ENCODE measurements at places on chromosomes 7 and 10.

DNA sequence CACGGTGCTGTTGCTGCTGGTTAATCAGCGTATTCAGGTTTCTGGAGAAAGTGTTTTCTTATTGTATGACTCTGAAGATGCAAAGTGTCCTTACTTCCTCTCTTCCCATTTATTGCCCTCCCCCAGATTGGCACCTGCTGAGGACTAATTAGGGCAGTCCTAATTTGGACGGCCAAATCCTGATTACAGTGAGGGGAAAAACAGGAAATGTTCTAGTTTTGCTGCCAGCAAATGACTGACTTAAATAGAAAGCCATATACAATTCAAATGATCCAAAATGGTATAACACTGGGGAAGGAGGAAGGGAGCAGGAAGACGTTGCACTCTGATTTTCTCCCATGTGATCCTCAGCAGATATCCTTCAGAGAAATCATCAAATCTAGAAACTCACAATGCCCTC is 222.4 kb upstream of the LRGUK start:
- no peak for DNase-seq

- DNase-seq, result no peak
Observed at GRCh38 chr10:119291223-119291900, 84.0 kb downstream of the GRK5 start.

DNA sequence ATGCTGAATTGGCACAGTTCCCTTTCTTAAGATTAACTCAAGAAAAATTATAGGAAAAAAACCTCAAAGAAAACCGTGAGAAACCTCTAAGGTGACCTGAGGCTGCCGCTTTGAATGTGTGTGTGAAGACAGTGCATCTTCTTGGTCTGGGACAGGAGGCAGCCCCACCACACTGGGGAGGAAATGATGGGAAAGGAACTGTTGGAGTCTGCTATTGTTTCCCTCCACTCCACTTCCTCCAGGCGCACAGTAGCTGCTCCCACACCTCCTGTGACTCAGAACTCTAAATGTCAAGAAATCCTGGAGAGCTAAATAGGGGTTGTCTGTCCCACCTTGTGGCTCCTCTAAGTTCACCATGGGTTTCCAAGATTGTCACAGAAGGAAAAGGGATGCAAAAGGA is 179.4 kb downstream of the PDE1C start:
- DNase-seq, result no peak

DNA sequence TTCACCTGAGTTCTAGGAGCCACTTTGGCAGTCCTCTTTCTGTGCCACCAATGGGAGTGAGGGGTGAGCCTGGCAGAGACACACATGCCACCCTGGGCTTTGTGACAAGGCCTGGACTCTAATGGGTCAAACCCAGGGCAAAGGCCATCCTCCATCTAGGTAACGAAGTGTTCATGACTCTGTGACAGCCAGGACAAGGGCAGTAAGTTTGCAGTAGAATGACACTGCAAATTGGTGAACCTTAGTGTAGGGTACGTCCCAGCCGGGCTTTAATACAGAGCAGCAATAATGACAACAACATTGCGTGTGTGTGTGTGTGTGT is 43.3 kb downstream of the PAPSS2 start:
- no peak for DNase-seq

DNA sequence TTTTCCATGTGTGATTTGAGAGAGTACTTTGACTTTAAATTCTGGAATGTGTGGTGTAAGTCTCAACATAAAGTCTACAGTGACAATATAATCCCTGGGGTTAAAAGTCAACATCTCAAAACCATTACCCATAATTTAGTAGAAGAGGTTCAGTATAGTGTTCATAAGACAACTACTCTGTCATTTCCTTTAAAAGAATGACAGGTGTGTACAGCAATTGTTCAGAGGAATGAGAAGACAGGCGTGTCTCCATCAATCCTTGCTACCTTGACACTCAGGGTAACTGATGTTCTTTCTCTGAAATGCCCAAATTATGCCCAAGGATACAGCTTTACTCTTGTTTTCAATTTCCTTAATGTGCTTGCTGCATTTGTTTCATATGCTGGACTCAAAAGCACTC is 256.4 kb downstream of the DYNC1I1 start:
- no peak for DNase-seq

GRCh38 chr7:31788445-31788844 is 101.4 kb downstream of the PPP1R17 start:
- no peak for DNase-seq

DNA sequence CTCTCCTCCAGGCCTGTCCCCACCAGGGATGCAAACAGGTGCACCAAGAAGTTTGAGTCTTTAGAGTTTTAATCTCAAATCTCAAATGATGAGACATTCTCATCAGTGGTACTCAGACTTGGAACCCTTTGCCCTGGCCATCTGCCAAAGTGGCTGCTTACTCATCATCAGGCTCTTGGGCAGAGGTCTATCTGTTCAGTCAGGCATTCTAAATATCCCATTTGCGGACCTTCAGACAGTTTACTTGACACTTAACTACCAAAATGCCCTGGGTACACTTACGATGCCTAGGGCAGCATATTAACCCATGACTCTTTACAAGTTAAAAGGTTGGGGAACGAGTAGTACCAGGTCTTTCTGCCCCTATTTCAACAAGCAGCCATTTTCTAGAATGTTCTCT is 61.2 kb upstream of the YAE1 start:
- DNase-seq, result no peak

DNA sequence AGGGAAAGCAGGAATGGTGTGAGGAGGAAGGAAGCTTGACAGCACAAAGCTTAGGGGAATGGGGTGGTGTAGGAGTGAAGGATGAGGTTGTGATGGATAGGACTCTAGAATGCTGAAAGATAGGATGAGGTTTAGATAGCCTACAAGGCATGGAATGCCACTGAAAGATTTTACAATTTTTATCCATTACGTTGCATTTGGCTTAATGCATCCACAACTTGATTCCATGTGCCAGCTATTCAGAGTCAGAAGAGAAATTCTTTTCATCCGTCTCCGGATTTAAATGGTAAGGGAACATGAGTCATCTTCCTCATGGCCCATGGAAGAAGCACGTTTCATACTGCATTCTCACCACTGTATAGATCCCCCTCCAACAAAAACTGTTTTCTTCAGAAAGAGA is 212.4 kb upstream of the BMPER start:
- DNase-seq, result no peak

GRCh38 chr7:147478796-147479195 is 1111.8 kb upstream of the C7orf33 start:
- no peak for DNase-seq

- no peak for DNase-seq
Observed at GRCh38 chr7:112080441-112080840, 125.8 kb downstream of the DOCK4 start.

GRCh38 chr10:59736749-59737148 is 16.5 kb downstream of the MRLN start:
- DNase-seq, result no peak

DNA sequence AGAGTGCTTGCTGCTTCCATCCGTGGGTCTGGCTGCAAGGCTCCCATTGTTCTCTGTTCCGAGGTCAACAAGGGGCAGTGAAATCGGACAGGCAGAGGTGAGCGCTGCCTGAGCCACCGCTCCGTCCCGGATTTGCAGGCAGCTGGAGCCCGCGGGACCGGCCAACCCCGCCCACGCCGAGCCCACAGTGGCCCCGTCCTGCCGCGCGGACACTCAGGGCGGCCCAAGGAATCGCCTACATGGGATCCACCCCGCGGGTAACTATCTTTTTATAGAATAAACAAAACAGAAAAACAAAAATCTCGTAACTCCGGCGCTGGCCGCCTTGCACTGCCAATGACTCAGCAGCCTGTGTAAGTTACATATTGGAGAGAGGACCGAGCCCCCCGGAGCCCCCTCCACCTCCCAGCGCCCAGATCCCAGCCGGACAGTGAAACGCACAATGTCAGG is 1.9 kb downstream of the BNIP3 start:
- peak; percentile 38 for DNase-seq

- peak; percentile 12 for DNase-seq
Observed at GRCh38 chr7:44151956-44152355, 10.8 kb upstream of the MYL7 start.

GRCh38 chr7:34337163-34337562 is 320.9 kb upstream of the NPSR1 start:
- DNase-seq, result no peak

DNA sequence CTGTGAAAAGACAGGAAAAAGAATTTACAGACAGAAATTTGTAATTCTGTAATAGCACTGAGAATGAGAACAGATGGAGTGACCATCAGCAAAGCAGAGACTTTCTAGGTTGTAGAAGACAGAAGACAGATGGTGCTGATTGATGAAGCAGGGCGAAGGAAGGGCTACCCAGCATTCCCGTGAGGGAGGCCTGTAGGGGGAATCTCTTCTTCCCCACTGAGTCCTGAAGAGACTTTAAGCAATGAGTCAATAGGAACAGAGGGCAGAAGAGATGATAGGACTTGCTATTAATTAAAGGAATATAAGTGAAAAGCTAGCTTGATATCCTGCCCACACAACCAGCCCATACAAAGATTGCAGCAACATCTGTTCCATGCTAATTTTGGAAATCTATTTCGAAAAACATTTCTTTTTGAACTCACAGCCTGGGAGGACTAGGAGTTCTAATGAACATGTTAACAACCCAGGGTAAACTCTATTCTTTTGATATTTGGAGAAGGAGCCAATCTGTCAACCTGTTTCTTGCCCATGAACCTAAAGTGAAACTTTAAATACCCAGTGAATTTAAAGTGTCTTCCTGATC is 44.1 kb downstream of the RALA start:
- no peak for DNase-seq

- DNase-seq, result no peak
Observed at GRCh38 chr7:78716876-78717275, 736.6 kb downstream of the MAGI2 start.

GRCh38 chr10:43043342-43043772 is 33.5 kb upstream of the RET start:
- no peak for DNase-seq

DNA sequence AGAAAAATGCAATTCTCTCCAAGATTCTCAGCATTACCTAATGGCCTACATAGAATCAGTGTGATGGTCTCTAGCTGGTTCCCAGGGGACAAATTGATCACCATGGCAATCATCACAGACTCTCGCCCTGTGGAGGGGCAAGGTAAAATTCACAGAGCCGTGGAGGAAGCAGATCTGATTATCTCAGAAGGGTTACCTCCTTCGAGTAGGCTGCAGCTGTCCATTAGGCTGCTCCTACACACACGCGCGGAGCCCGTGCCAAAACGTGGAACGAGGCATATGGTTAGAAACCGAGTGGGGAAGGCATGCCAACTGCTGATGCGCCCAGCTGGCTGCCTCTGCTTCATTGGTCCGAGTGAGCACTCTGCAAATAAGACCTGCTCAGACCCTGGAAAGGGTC is 52.8 kb upstream of the PTER start:
- peak; percentile 65 for DNase-seq

DNA sequence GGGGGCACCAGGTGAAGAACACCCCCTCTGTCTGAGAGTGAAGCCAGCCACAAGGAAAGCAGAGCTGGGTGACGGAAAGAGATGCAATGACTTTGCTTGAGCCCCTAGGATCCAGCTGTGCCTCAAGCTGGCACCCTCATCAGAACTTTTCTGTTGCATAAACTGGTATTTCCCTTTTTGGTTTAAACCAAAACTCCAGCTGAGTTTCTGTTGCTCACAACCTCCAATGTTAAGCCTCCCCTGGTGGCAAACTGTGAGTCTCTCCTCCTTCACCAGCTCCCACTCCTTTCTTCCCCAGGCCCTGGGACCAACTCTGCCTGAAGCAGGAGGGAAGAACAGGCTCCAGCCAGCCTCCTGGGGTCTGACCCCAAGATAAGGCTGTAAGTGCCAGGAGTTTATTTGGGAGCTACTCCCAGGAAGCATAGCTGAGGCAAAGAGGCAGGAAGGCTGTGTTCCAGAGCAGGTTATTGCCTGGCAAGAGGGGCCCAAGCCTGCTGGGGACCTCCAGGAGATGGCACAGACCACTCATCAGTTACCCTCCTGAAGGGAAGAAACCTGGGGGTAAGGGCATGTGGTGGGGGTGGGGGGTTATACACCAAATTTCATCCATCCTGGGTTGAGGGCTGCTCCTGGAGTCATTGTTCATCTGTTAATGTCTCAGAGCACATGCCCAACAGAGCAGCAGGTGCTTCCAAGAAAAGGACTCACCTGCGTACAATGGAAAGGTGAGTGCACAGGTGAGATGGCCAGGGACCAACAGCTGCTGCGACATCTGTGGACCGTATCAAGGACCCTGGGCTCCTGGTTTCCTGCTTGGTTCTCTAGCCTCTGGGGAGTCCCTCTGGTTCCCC is 73.3 kb upstream of the NANOS1 start:
- no peak for DNase-seq

DNA sequence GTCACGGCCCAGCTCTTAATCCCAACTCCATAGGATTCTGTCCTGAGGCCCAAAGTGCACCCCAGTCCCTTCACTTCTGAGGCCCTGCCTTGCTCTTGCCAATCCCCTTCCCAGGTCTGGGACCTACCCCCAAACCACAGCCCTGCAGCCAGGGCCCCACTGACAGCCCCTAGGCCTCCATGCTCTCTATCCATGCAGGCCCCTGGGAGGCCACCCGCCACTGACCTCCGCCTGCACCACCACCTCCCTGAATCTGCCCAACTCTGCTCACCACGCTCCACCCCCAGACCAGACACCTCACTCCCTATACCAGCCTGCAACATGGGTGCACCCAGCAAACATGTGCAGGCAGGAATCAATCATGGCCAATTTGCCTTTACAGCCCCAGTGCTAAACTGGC is 10.2 kb downstream of the SLIT1 start:
- DNase-seq, result no peak

GRCh38 chr10:100403734-100404133 is 56.7 kb downstream of the SCD start:
- no peak for DNase-seq

DNA sequence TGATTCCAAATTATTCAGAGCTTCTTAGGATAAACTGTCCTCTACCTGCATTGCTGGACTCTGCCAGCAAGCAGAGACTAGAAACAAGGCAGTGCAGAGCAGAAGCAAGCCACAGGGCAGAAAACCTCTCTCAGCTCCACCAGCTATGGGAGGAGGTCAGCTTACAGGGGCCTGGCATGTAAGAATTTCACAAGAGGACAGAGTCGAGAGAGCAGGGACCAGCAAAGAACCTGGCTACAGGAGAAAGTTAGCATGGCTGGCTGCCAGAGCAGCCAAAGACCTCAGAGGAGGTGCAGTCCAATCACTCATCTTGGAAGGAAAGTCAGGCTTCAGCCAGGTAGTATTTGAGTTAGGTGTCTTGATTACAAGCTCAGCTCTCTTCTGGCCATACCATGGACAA is 62.9 kb downstream of the ENO4 start:
- DNase-seq, result no peak

DNA sequence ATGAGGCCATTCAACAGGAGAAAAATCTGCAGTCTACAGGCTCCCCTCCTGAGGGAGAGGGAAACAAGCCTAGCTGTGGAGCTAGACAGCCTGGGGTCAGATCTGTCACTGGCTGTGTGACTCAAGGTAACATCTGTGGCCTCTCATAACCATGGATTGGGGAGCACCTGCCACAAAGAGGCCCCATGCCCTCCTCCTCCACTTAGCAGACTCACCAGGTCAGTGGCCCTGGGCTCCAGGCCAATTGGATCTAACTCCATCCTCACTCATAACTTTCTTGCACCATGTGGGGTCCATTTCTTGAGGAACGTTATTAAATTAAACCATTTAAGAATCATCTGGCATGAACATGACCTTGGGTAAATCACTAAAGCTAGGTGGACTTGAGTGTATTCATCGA is 1.8 kb downstream of the GDF10 start:
- DNase-seq, result no peak
